ENCODE measurements at places on chromosomes 11 and 22.

DNA sequence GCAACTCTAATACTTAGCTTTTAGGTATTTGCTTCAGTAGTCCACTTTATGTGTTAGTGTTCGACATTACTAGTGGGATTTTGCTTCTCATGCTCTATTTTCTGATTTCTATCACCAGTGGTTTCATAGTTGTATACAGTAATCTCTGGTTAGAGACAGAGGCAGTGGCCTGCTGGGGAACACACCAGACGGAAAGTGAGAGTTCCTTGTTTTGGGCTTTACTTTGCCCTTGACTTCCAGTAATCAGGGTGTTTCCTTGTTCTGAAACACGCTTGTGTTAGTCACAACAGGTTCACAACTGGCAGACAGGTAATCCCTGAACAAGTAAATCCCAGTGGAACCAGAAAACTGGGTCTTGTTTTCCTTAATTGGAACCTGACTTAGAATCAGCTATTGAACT is 56.0 kb downstream of the PACS1 start:
- no peak for DNase-seq

GRCh38 chr11:32358729-32359128 is 76.6 kb downstream of the WT1 start:
- DNase-seq, result no peak

- DNase-seq, result no peak
These were observed 17.6 kb upstream of the MGAT3 start for GRCh38 chr22:39439170-39439569.

- DNase-seq, result no peak
These were observed 2.2 kb downstream of the NCAM1 start for GRCh38 chr11:112963368-112963955.

- no peak for DNase-seq
These were observed 50.2 kb downstream of the IGF2 start for GRCh38 chr11:2088746-2089535.

GRCh38 chr11:35605706-35606105 is 12.6 kb upstream of the FJX1 start:
- DNase-seq, result no peak

GRCh38 chr11:80414181-80415165 is 973.6 kb upstream of the TENM4 start:
- DNase-seq, result peak; percentile 16

GRCh38 chr11:3604167-3604566 is 37.6 kb downstream of the ART5 start:
- no peak for DNase-seq

- no peak for DNase-seq
These were observed 4.8 kb upstream of the VPS11 start for GRCh38 chr11:119062779-119063178.

GRCh38 chr22:35539910-35540594 is 579 bp upstream of the RASD2 start:
- peak; percentile 39 for DNase-seq

GRCh38 chr11:120536797-120537169 is 25.2 kb downstream of the GRIK4 start:
- no peak for DNase-seq

DNA sequence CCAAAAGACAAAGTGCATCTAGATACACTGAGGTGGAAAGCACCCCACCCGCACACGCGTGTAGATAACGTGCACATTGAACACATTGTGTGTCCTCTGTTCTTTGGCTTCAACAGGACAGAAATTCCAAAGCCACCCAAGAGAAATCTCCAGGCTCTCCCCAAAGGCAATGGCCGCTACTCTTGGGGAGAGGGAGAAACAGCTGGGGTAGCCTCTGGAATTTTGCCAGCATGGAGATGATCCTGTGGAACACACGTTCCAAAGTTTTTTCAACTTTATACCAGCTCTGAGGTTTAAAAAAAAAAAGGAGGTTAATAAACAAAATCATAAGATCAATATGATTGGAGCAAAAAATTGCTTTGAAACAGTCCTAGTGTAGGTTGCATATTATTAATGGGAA is 63.0 kb upstream of the CD82 start:
- no peak for DNase-seq

Data from dermis microvascular lymphatic vessel endothelial cell (primary cell).